Kidney capillary endothelial cell (primary cell): ENCODE measurements at places on chromosomes 16 and 17.

DNA sequence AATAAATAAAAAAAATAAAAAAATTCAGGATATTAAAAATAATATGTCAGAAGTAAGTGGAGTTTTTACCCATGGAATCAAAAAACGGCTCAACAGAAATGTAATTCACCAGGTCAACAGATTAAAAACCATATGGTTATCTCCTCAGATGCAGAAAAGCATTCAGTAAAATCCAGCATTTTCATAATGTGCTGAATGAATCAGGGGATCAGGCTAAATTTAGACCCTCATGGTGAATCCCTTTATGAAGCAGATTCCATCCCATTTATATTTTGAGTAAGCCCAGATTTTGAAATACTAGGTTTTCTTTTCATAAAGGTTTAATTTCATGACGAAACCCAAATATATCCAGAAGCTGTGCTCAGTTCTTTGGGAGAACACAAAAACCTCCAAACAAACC lies 84.4 kb downstream of the OR1D5 start:
- no peak for DNase-seq

- DNase-seq, result no peak
These were observed 64.2 kb downstream of the BMERB1 start for GRCh38 chr16:15498427-15499175.

- DNase-seq, result no peak
These were observed 13.7 kb downstream of the CIBAR2 start for GRCh38 chr16:85098565-85098964.

DNA sequence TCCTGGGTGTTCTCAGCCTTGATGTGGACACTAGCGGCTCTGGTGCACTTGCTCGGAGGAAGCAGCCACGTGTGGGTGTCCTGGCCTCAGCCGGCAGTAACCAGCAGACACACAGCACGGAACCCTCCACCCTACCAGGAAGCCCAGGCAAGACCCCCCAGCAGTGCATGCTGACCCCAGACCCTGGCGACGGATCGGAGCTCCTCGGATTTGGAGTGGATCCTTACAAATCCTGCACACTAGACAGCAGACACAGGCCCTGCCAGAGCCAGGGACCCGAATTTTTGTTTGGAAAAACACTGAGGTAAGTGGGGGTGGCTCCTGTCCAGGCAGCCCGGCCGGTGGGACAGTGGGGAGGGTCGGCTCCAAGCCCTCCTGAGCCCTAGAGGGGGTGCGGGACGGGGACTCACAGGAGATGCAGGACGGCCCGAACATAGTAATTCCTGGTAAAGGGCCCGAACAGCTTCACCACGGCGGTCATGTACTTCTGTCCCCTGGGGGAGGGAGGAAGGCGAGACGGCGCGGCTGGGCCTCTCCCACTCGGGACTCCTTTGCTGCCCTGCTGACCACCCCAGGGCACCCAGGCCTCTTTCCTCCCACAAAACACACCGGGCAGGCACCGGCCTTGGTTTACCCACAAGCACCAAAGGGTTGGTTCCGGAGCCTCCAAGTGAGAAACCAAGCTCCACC lies 4.4 kb downstream of the CYBA start:
- DNase-seq, result no peak

- DNase-seq, result peak; percentile 26
These were observed 1.7 kb downstream of the RAD51D start for GRCh38 chr17:35117984-35118383.

GRCh38 chr16:46986896-46987295 lies 13.4 kb upstream of the DNAJA2 start:
- no peak for DNase-seq

DNA sequence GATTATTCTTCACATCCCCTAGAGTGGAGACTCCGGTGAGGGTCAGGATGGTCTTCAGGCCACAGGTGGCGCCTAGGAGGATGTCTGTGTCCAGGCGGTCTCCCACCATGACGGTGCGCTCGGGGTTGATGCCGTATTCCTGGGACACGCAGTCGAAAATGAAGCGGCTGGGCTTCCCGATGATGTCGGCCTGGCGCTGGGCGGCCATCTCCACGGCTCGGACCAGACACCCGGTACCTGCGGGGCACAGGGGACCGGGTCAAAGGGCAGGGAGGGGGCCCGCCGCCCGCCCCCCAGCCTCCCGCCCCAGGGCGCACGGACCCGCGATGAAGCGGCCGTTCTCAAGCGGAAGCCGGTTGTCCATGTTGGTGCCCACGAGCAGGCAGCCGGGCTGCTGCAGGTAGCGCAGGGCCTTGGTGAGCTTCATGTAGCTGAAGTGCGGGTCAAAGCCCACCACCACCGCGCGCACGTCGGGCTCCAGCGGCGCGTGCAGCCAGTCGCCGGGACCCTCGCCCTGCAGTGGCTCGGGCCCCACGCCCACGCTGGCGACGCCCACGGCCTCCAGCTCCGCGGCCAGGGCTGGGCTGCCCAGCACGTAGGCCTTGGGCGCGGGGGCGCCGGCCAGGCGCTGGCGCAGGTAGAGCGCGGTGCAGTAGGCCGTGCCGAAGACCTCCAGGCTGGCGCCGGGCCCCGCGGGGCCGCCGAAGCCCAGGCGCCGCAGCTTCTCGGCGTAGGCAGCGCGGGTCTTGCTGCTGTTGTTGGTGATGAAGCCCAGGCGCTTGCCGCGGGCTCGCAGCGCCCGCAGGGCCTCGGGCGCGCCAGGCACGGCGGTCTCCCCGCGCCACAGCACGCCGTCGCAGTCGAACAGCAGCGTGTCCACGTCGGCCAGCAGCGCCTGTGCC lies 572 bp downstream of the PGP start:
- no peak for DNase-seq

DNA sequence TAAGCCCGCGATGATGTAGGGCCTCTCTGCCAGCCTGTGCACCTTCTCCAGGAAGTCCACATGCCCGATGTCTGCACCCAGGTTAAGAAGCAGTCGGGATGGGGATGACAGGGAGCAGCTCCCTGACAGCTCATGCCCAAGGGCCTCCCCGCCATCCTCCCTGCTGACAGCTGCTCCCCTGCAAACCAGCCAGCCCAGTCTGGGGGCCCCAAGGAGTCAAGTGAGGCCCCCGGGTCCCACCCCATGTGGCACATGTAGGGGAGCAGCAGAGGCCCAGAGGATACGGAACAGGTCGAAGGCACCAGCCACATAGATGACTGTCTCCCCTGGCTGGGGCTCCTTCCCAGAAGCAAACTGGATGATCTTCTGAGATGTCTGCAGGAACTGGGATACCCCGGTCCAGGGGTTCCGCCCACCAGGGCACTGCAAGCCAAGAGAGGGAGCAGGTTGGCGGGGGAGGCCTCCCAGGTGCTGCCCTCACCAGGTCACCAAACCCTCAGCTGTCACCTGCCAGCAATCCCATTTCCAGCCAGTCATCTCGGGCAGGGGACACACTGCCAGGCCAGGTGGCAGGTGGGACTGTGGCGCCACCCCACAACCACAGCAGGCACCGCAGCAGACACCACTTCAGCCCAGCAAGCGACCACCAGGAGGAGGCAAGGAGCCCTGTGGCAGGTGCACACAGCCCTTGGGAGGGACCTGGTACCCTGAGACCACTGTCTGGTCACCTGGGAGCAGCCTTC lies 4.6 kb downstream of the PCYT2 start:
- DNase-seq, result no peak

GRCh38 chr16:6918646-6919045 lies 414.0 kb upstream of the RBFOX1 start:
- DNase-seq, result no peak

- DNase-seq, result no peak
These were observed 81.1 kb downstream of the VPS35L start for GRCh38 chr16:19636436-19637267.

GRCh38 chr16:46765050-46765449 lies 16.9 kb upstream of the MYLK3 start:
- DNase-seq, result no peak

DNA sequence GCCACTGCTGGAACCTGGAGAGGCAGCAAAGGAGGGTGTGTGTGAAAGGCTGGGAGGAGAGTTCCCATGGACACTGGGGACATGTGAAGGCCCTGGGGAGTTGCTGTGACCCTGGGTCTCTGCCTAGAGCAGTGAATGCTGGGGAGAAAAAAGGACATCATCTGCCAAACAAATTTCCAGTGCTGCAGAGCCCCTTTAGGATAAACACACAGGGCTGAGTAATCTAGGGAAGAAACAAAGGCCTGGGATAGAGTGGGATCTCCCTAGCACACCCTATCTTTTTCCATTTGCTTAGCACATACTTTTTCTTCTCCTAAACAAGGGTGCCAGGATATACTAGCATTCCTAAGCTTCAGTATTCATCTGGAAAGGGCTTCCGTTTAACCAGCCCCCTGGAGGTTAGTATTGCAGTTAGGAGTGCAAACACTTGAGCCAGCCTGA lies 3.3 kb upstream of the HIGD1B start:
- DNase-seq, result no peak

- no peak for DNase-seq
These were observed 17.5 kb upstream of the SPNS2 start for GRCh38 chr17:4480929-4481898.

DNA sequence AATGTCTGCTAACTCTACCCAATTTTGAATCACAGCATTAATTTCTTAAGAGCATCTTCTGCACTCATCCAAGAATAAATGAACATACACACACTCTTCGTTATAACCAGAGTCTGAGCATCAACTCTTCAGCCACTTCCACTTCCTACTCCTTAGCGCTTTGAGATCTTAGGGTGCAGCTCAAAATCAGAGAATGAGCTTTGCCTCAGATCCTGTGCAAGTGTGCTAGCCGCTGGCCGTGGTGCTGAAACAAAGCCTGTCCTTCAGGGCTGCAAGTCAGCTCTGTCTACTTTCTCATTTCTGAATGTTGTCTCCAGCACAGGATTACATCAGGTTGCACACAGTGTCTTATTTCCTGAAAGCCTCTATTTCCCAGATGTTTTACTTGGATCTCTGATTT lies 165.4 kb downstream of the AIPL1 start:
- peak; percentile 53 for DNase-seq

DNA sequence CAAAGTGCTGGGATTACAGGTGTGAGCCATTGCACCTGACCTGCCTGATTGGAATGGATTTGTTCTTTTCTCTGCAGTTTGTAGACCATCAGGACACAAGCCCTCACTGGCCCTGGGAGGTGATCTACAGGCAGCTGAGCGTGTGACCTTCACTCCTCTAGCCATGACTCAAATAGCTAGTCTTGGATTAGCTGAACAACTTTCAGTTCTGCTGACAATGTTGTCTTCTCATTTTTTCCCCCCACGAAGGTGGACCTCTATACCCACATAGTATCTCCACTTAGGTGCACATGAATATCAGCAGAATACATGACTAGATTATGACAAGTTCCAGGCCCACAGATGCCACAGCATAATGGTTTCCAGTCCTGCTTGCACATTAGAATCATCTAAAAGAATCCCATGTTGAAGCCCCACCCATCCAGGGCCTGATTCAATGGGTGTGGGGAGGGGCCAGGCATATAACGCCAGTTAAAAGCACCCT lies 36.8 kb downstream of the HS3ST3B1 start:
- no peak for DNase-seq

GRCh38 chr17:55694286-55694910 lies 28.3 kb downstream of the TMEM100 start:
- DNase-seq, result no peak

DNA sequence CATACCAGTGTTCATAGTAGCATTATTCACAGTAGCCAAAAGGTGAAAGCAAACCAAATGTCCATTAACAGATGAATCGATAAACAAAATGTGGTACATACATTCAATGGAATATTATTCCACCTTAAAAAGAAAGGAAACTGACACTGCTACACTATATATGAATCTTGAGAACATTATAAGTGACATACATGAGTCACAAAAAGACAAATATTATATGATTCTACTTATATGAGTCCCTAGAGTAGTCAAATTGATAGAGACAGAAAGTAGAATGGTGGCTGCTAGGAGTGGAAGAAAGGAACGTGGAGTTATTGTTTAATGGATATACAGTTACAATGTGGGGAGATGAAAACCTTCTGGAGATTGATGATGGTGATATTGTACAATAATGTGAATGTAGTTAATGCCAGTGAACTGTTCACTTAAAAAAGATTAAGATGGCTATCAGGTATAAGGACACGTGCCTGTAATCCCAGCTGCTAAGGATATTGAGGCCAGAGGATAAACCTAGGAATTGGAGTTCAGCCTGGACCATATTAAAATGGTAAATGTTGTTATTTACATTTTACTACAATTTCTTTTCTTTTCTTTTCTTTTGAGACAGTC lies 20.2 kb upstream of the TRIM37 start:
- DNase-seq, result no peak

DNA sequence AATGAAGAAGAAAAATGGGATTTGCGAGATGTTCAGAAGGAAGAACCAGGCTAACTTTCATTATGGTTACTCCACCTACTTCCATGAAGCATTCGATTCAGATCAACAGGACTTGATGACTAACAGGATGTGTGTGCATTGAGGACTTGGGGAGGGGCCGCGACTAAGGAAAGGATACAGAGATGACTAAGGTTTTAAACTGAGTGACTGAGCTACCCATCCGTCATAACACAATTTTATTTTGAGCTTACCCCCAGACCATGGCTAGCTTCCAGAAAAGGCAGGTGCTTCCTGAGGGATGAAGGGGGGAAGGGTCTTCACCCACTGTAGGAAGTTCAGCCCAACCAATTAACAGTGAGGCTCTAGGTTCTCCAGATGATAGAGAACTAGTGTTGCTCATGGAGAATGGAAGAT lies 2.5 kb upstream of the CDYL2 start:
- peak; percentile 100 for DNase-seq
